ENCODE measurements at places on chromosomes 6 and 20.
A peak's percentile ranks its signal among the peaks of the same experiment; 100 is the strongest.

DNA sequence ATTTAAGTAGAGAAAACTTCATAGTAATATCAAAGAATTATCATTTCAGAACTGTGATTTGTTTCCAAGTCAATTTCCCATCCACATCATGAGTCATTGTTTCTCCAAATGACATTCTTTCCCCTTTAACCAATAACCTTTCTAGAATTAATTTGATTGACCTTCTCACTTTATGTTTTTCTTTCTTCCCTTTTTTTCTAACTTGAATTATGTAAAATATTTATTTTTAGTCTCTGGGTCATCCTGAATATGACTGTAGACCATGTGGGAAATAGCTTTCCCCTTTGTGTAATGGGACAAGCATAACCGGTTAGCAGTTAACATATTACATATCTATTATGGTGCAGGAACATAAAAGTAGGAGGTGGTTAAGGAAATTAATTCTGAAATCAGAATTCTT lies 291.1 kb downstream of the GJA1 start:
- no peak for DNase-seq

GRCh38 chr6:105726902-105727655 lies 324.2 kb upstream of the PREP start:
- no peak for DNase-seq

GRCh38 chr6:157236040-157236725 lies 87.1 kb downstream of the TMEM242 start:
- no peak for DNase-seq

DNA sequence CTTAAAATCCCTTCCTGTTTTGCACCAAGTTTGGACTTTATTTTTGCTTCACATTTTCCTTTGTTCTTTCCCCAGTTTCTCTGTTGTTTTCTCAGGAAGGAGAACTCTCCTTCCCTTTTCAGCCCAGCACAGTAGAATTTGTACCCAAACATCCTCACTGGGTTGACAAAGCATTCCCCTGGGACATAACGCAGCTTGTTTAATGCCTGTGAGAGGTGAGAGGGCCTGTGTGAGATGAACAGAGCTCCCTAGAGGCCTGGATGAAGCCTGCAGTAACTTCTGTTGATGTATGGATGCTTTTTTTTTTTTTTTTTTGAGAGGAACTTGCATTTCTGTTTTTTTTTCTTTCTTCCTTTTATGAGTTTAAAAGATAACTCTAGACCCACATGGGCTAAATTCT lies 104.9 kb upstream of the SLC22A23 start:
- peak; percentile 42 for DNase-seq

DNA sequence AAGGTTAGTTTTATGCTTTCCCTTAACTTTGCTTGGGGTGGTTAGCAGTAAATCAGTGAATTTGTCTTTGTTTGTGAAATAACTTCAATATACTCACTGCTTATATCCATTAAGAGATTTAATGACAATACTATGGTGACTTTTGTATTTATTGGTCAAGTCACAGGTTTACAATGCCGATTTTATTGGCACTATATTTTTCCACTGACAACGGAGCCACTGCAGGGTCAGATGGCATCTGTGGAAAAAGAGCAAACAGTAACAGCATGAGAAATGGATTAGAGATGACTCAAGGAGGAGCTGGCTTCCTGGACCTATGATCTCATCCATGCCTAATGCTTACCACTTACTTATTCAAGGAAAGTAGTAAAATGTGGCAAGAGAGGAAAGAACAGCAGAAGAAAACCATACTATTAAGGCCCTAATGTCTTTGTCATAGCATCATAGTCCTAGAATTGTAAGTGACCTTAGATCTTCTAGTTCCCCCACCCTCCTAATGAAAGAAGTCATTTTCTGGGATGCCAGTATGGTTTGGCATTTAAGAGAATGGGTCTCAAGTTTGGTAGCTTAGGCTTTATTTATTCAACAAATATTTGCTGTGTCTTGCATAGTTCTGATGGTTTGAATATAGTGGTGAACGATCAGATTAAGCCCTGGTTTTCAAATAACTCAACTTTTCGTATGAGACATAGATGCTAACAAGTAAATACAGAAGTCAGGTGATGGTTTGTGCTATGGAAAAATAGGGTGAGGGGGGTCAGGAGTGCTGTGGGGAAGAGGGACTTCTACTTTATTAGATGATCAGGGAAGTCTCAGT lies 18.5 kb downstream of the RNF144B start:
- no peak for DNase-seq
